CD4-positive, alpha-beta T cell treated with Interleukin-17A for 1 hour (primary cell): ENCODE measurements at places on chromosomes 5 and 9.

- no peak for DNase-seq
These were observed 72.4 kb upstream of the MEF2C start for GRCh38 chr5:88955403-88955802.

DNA sequence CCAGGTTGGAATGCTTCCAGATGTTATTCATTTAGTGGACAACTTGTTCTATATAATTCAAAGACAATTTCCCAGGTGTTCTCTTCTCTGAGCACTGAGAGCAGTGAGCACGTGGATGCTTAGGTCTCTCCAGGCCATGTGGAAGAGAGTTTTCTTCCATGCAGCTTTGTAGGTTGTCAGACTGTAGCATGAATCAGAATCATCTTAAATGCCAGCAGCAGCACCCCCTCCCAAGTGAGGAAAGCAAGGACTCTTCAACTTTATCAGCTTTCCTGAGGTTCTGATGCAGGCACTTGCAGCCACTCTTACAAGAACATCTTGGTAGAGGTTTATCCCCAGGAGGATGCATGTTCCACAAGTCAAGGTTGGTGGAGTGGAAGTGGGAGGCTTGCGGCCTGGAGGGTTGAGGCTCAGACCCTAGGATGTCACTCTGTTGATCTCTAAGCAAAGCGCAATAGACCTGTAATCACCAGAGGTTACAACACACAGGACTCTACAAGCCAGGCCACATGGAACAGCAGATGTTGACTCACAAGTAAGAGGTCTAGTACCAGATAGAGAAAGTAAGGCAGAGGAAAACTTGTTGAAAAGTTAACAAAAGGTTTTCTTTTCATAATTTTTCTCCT, 47.7 kb downstream of the UGCG start:
- DNase-seq, result no peak

- DNase-seq, result no peak
These were observed 10.6 kb upstream of the SLC44A1 start for GRCh38 chr9:105233873-105234272.

GRCh38 chr9:86792136-86792535, 155.2 kb downstream of the GAS1 start:
- no peak for DNase-seq

DNA sequence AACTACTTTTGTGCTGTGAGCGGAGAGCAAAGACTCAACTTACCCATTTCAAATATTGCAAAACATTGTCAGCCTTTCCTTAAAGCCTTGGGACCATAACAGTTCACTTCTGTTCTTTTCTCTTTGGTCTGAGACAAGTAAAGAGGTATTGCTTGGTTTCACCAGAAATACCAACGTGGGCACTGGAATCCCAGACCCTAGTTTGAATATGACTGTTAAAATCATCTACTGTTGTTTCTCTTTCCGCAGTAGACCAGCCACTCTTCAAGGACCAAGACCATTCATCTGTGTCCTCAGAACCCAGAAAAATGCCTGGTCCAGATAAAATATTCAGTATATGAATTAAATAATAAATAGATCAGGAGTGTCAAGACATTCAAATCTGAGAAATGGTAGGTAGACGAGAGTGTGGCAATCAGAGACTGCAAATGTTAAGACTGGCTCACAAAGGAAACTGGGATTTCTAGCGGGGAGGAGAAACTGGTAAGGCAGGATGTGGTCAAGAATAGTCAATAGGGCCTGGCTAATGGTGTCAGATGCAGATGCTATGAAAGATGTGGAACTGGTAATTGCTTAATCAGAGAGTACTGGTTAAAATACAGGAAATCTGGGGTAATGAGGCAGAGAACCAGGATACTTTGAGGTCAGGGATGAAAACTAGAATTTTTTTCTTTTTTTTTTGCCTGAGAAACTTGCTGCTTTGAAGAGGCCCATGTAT, 82.1 kb upstream of the IL33 start:
- no peak for DNase-seq

GRCh38 chr9:116420993-116421538, 266.0 kb upstream of the TRIM32 start:
- no peak for DNase-seq

DNA sequence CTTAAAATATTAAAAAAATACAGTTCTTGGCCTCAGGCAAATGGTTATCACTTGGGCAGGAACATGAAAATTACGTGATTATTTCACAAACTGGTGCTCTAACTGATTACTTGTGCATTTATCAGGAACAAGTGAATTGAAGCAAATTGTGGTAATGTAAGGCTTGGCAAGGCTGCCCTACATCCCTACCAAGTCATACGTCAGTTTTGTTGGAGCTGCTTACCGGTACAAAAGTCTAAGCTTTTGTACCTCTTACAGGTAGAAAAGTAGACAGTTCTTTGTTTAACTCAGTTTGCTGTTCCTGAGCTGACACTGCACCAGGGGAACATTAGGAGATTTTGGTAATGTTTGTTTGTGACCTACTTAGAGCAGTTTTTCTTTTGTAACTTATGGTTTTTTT, 2.2 kb downstream of the G3BP1 start:
- no peak for DNase-seq

- peak; percentile 35 for DNase-seq
These were observed 43.5 kb upstream of the TCF7 start for GRCh38 chr5:134070725-134071613.

- DNase-seq, result no peak
These were observed 31.3 kb upstream of the COL15A1 start for GRCh38 chr9:98912450-98912849.

- no peak for DNase-seq
These were observed 8.4 kb downstream of the COX7C start for GRCh38 chr5:86626149-86626548.
